ENCODE measurements at places on chromosomes 7 and 10.

DNA sequence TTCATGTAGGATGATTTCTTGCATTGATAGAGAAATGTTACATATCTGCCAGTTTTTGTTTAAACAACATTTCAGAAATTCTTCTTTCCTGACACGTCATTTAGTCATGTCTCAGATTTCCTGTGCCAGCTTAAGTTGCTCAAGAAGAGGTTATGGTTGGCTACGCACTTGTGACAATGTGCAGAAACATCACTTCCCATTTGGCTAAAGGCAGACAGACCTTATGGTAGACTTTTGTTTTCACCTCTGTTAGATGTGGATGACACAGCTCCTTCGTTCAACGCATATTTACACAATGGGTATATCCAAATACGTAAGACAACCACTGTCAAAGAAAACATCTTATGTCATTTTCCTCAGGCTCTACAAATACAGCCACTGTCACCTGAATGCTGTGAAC, 125.8 kb downstream of the DOCK4 start:
- no peak for DNase-seq

GRCh38 chr7:129780974-129781927, 169.7 kb downstream of the NRF1 start:
- DNase-seq: no peak

GRCh38 chr7:74372511-74373111, 81.1 kb upstream of the GTF2IRD1 start:
- DNase-seq: no peak

GRCh38 chr10:86023336-86023735, 343.3 kb downstream of the GRID1 start:
- no peak for DNase-seq

GRCh38 chr7:2894118-2894940, 50.2 kb upstream of the GNA12 start:
- no peak for DNase-seq

GRCh38 chr7:223118-223800, 30.9 kb downstream of the FAM20C start:
- DNase-seq: no peak

DNA sequence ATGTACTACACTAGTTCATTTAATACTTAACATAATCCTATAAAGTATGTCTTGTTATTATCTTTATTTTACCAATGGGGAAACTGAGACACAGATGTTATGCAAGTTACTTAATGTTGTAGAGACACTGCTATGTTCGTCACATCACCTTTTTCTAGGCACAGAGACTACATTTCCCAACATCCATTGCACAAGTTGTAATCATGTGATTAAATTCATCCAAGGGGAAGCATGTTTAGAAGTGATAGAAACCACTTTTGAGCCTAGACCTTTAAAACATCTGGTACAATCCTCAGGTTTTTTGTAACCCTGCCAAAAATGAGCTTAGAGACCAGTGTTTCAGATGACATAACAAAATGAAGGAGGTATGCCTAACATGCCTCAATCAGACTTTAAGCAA, 386.8 kb upstream of the HPS1 start:
- no peak for DNase-seq

- DNase-seq: no peak
Observed at GRCh38 chr10:97494151-97494550, 4.1 kb downstream of the MMS19 start.

- DNase-seq: no peak
Observed at GRCh38 chr10:127694580-127695193, 42.3 kb upstream of the FOXI2 start.

DNA sequence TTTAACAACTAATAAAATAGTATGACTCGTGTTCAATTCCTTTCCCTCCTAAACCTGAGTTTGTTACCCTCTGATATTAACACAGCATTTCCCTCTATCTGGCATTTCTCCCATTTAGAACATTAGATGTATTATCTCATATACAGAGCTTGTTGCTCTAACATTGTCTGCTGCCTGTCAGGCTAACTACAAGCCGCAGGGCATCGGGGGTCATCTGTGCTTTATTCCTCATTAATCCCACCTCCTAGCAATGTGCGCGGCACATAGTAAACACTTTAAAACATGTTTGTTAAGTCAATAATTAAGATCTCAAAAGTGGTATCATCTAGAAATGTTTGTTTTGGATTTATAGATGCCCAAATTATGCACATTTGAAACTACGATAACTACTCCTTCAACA, 52.9 kb upstream of the NEBL start:
- DNase-seq: no peak

- no peak for DNase-seq
Observed at GRCh38 chr7:131157530-131158243, 170.0 kb upstream of the MKLN1 start.

DNA sequence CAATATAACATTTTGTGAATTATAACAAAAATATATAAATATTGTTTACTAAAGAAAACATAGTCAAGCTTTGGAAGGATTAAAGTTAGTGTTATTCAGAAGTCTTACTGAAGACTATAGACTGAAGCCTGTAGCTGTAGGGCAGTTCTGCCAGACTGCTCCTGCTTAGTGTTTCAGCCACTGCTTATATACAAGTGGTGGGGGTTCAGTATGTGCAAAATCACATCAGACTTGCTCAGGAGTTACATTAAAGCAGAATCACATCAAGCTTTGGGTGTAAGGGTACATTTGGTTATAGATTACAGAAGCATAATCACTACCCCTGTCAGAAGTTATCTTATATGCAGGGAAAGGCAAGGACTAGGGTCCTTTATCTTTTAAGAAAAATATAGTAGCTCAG, 653.8 kb downstream of the ANKRD7 start:
- no peak for DNase-seq

GRCh38 chr7:41449694-41450093, 253.2 kb downstream of the INHBA start:
- DNase-seq: no peak

DNA sequence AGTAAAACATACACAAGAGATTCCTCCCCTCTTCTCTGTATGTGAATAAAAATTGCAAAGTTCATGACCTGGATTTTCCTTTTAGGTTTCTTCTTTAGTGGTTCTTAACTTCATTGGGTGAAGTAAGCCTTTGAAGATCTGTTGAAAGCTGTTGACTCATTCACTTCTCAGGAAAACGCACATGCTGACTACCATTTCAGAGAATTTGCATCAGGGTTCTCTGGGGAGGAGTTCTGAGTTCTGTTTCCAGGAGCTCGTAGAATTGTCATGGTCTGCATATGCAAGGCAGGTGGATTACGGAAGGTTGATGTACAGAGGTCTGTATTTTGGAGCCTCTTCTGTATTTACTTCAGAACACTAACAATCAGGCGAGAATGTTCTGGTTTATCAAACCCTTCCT, 962 bp upstream of the SLC26A4 start:
- no peak for DNase-seq

- no peak for DNase-seq
Observed at GRCh38 chr10:77090381-77091356, 546.9 kb downstream of the KCNMA1 start.

- no peak for DNase-seq
Observed at GRCh38 chr7:77444123-77444522, 28.0 kb upstream of the GSAP start.

DNA sequence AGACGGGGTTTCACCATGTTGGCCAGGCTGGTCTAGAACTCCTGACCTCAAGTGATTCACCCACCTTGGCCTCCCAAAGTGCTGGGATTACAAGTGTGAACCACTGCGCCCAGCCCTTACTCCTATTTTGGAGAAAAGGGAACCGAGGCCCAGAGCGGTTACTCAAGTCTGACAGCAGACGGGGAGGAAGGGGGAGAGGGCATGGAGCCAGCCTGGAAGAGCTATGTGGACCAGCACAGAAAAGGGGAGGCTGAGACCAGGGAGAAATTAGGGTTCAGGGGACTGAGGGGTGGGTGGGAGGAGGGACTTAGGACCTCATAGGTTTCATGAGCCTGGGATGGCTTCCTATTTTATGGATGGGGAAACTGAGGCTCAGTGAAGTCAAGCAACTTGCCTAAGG, 1.5 kb downstream of the SFRP5 start:
- DNase-seq: no peak

DNA sequence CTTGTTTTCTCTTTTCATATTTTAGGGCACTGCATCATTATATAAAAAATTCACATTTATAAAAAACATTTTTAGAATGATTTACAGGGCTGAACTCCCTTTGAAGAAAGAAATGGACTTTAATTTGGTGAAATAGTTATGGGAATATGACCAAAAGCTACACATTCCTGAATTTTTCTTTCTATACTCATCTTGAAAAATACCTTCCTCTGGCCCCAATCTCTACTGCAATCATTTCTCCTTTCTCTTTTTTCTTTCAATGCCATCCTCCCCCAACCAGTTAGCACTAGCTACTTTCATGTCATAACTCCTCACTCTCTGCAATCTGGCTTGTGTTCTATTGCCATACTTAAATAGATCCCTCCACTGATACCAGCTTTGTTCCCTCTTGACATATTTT, 6.2 kb downstream of the WNT8B start:
- DNase-seq: no peak

GRCh38 chr10:6654571-6654970, 74.5 kb upstream of the PRKCQ start:
- no peak for DNase-seq

- no peak for DNase-seq
Observed at GRCh38 chr7:124810605-124811004, 45.0 kb upstream of the GPR37 start.

DNA sequence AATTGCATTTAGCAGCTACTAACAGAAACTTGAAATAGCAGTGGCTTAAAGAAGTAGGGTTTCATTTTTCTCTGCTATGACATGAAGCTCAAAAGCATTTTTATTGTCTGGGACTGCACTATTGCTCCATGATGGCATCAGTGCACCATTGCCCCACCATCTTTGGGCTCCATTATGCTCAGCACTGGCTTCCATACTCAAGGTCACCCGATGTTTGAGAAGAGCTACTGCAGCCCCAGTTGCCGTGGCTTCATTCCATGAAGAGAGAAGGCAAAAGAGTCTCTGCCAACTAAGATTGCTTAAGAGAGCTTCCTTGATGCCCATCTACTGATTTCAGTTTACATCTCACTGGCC, 192.2 kb upstream of the LRGUK start:
- no peak for DNase-seq

GRCh38 chr10:46291817-46292572, 5.2 kb downstream of the ANTXRL start:
- DNase-seq: no peak

GRCh38 chr7:17638727-17639126, 301.6 kb downstream of the SNX13 start:
- DNase-seq: no peak

- DNase-seq: no peak
Observed at GRCh38 chr7:14207138-14207537, 217.7 kb upstream of the ETV1 start.

GRCh38 chr10:131131726-131132591, 179.6 kb downstream of the TCERG1L start:
- no peak for DNase-seq

- no peak for DNase-seq
Observed at GRCh38 chr7:22425361-22425760, 68.4 kb upstream of the RAPGEF5 start.

DNA sequence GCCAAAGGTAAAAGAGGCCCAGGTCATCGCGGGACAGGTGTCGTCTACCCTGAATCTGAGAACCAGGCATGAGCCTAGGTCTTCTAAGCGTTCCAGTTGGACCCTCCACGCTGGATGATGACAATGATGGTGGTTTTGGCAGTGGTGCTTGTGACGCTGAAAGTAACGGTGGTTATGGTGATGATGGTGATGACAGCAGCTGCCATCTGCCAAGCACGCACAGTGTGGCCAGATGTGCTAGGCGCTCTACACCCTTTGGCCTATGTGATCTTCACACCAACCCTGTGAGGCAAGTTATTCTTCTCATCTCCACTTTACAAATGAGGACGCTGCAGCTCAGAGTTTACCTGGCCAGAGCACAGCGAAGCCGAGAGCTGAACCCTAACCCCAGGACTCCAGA, 93.9 kb downstream of the FAM53B start:
- DNase-seq: no peak

- DNase-seq: no peak
Observed at GRCh38 chr7:69652947-69653701, 54.8 kb downstream of the AUTS2 start.

GRCh38 chr10:113139699-113140098, 189.7 kb downstream of the TCF7L2 start:
- no peak for DNase-seq

DNA sequence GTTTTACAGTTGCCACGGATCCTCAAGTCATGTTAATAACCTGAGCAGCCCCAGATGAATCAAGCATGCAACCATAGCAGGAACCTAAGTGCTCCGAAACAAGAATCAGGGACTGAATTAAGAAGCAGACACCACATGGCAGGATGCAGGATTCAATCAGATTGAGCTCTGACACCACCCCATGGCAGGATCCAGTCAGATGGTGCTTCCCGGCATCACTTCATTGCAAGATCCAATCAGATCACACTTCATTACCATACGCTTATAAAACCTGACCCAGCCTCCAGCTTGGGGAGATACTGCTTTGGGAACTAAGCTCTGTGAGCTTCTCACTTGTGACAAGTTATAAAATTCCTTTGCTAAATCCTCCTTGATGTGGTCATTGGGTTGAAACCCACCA, 55.3 kb downstream of the ABCB4 start:
- no peak for DNase-seq
